Aorta (tissue), 5 donors: ENCODE measurements at places on chromosomes 7 and 10. TPM values are rescaled to one million over a fixed set of nuclear protein-coding genes. Genes with fewer than 3 reads are reported as not detected.

DNA sequence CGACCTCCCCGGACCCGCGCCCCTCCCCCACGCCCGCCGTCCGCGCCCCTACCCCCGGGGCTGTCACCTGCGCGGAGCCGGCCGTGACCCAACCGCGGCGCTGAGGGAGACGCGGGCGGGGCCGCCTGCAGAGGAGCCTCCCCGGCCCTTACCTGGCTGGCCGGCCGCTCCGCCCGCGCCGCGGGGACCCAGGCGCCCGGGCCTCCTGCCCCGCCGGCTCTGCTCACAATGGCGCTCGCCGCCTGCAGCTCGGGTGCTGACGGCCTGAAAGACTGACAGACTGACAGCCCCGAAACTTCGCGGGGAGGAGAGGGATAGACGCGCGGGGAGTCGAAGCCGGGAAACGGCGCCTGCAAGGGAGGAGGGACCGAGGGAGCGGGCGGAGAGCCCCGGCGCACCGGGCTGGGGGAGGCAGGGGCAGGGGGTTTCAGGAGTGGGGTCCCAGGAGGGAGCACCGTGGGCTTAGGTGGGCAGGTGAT lies 393 bp downstream of the ZNF467 start:
- no peaks in the 10 kb centered on the region for H3K27me3 ChIP-seq
- H3K4me1 ChIP-seq, result no peaks in the 10 kb centered on the region
- H3K36me3 ChIP-seq, result no peaks in the 10 kb centered on the region
- no peak overlapping the region for H3K27ac ChIP-seq
- DNase-seq, result peak; percentile 78

The TACC2 gene
- 60.7 TPM for total RNA-seq

The DNAH11 gene
- 2.6 TPM for total RNA-seq

GRCh38 chr10:86339226-86339865 lies 27.2 kb downstream of the GRID1 start:
- no peak overlapping the region for H3K27ac ChIP-seq
- no peak overlapping the region for H3K4me3 ChIP-seq
- H3K27me3 ChIP-seq, result no peaks in the 10 kb centered on the region
- peak; percentile 53 for DNase-seq
